ENCODE measurements at places on chromosomes 2 and 18.
A peak's percentile ranks its signal among the peaks of the same experiment; 100 is the strongest.

GRCh38 chr18:12543697-12544096, 114.2 kb downstream of the SPIRE1 start:
- DNase-seq = no peak

DNA sequence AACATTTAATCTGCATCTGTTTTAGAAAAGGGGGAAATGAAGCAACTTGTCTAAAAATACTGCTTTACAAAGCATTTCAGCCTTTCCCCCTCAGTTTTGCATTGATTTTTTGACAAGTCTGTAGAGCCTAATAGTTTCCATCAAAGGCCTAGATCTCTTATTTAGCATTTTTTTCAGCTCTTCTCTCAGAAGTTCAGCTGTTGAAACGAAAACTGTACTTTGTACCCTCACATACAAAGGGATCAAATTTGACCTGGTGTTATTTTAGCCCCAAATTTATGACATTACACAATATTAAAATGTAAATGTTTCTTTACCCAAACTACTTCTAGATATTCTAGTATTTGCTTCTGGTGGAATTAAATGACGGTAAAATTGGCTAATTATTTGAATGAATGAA, 13.0 kb downstream of the YPEL5 start:
- DNase-seq = no peak

- DNase-seq = no peak
These were observed 104.5 kb downstream of the ZNF516 start for GRCh38 chr18:76390452-76391035.

DNA sequence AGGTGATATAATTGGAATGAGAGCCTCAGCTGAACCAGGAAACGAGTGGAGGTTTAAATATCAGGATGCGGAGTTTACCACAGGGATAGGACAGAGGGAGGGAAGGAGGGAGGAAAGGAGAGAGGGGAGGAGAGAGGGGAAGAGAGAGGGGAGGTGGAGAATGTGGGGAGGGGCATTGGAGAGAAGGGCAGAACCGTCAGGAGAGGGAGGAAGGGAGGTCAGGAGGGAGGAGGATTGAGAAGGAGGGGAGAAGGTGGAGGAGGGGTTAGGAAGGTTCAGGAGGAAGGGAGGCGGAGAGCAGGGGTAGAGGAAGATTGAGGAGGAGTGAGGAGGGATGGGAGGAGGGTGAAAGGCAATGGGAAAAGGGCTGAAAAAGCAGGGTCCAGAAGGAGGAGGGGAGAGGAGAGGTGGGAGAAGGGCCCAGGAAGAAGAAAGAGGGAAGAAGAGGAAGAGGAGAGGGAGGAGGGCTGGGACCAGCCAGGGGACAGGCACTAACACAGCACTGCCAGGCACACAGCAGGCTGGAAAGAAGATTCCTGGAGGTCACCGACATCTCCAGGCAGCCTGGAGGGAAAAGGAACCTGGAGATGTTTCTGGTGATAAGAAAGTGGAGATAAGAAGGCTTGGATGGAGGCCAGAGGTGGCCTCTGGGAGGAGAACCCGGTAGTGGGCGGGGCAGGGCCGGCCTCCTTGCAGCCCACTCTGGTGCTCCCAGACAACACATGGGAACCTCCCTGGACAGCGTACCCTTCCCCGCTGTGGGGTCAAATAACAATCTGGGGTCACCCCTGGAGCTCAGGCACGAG, 176.7 kb upstream of the SMAD2 start:
- DNase-seq = no peak

DNA sequence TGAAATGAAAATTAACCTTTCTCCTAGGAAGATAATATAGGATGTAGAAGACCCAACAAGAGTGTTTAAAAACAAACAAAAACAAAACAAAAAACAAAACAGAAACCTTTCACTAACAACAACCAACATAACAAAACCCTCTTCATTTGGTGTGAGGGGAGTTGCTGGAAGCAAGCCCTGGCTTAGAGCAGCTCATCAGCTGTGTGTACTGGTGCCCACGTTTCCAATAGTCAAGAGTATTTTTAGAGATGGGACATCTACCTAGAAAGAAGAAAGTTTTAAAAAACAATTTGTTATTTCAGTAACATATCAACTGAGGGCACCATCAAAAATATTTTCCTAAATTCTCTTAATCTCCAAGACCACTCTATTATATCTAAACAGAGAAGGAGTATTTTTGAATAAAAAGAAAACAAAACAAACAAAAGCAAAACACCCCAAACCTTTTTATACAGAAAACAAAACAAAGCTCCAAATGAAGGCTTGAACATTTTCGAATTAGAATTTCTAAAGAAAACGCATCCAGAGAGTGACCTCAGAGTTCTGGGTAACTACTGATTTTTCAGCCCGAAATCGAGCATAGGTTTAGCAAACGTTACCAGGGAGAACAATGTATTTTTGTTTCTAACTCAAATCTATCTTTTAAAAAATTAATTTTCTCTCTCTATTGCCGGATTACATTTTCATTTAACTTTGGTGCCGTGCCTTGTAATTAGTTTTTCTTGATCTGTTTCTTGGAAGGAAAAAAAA, 134.6 kb downstream of the INSIG2 start:
- no peak for DNase-seq

- DNase-seq = no peak
These were observed 3.6 kb downstream of the LDLRAD4 start for GRCh38 chr18:13221869-13222855.

- DNase-seq = peak; percentile 84
These were observed 129.1 kb downstream of the ARHGAP15 start for GRCh38 chr2:143258126-143258892.

GRCh38 chr2:190184460-190184859, 121.9 kb upstream of the MSTN start:
- no peak for DNase-seq

- DNase-seq = no peak
These were observed 116.9 kb upstream of the ATP8B1 start for GRCh38 chr18:57920036-57920435.

DNA sequence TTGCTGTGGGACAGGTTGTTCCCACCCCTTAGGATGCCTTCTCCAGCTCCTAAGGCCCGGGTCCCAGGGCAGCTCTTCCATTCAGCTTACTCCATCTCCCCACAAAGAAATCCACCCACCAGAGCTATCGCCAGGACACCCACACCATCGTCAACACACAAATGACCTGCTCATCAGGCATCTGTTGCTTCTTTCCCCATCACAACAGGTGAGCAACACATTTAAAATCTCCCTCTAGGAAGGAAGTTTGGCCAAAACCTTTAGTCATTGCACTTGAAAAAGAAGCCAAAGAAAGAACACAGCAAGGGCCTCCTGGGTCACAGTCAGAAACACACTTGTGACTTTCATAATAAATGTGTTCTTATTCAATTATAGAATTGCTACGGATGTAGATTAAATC, 289.0 kb downstream of the PIEZO2 start:
- DNase-seq = no peak

DNA sequence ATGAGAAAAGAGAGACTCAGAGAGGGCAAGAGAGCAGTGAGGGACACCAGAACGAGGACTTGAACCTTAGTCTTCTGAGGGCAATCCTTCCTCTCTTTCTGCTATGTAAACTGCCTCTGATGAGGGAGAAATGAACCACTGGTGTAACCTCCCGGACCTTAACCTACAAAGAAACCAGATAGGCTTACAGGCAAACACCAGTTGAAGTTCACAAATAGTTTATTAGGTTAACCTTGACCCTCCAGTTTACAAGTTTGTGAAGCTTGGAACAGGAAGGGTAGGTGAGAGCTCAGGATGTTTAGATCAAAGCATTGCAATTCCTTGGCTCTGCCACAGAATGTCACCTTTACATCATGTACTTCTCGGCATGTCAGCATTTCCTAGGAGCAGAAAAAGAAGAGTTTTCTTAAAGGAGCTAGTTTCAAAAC, 486.4 kb upstream of the SPRED2 start:
- DNase-seq = no peak

- no peak for DNase-seq
These were observed 328.4 kb upstream of the RBMS1 start for GRCh38 chr2:160822006-160822405.

DNA sequence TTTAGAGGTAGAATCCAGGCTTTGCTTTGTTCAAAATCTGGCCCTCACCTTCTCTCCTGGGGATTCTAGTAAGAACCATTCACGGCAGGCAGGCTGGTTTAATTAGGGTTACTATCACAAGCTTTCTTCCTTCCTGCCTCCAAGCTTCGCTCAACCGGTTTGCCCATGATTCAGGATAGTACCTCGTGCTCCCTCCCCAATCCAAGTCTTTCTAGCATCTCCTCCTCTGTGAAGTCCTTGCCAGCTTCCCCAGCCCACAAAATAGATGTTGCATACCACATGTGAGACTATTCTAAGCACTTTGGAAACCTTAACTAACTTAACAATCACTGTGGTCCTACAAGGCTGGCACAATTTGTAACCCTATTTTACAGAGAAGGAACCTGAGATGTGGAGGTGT, 135.1 kb downstream of the SOCS6 start:
- no peak for DNase-seq

DNA sequence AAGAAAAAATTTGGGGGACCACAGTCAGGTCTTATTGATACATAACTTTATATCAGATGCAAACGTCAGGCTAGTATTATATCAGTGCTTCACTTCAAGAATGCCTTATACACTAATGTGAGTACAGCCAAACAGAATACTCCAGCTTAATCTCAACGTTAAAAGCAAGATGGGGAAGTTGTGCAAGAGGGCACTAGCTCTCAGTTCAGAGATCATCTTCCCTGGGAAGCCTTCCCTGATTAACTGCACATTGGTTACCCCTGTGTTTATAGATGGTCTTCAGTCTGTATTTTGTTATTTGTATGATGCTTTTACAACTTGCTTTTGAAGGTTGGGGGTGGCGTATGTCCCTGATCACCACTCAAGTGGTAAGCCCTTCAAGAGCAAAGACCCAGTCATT, 11.4 kb downstream of the EPAS1 start:
- no peak for DNase-seq

- no peak for DNase-seq
These were observed 37.3 kb downstream of the RHOB start for GRCh38 chr2:20484034-20484617.

- DNase-seq = no peak
These were observed 190.0 kb downstream of the ZBTB7C start for GRCh38 chr18:48219037-48219809.

DNA sequence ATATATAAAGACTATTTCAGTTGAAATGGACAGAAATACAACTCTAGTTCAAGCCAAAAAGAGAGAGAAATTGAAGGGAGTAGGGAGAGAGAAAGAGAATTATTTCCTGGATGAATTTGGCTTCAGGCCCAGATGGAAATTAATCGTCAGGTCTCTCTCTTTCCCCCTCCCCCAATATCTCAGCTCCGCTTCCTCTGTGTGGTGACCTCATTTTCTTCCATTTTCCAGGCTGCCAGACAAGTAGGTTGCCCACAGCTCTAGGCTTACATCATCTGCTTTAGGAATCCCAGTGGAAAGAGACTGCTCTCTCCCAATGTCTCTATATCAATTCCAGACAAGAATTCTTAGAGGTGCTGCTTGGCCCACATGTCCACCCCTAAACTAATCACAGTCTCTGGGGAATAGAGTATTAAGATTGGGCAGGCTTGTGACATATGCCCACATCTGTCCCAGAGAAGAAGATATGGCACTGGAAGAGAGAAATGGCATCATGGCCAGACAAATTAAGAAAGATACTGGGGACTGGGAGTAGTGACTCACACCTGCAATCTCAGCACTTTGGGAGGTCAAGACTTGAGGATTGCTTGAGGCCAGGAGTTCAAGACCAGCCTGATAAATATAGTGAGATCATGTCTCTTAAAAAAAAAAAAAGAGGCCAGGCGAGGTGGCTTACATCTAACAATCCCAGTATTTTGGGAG, 37.2 kb upstream of the CFAP36 start:
- no peak for DNase-seq

DNA sequence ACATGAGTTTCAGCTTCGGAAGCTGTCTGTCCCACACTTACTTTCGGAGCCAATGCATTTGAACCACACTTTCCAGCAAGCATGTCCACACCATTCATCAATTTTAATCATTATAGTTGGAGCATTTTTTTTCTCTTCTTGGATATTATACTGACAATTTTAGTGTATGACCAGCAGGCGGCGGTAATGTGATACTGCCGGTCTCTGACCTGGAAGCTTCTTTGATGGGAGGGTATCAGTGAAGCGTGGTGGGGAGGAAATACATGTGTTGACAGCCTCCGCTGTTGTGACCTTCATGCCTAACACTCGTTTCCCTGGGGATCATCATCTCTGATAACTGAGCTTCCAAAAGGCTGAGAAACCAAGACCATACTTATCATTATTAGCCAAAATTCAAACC, 231.7 kb downstream of the GBX2 start:
- no peak for DNase-seq

- no peak for DNase-seq
These were observed 1507.2 kb upstream of the ZEB2 start for GRCh38 chr2:146027156-146027555.

DNA sequence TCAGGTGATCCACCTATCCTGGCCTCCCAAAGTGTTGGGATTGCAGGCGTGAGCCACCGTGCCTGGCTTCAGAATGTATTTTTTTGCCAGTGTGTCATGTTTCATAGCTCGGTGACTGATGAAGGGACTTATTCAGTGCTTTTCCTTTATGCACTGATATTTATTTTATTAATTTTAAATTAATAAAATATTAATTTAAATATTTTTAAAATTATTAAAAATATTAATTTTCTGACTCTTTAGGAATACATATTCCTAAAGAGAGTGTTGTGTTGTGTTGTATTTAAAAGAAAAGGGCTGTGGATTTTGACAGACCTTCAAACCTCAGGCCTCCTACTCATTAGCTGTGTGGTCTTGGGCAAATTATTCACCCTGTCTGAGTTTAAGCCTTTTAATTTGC, 22.3 kb downstream of the RAB27B start:
- no peak for DNase-seq

- DNase-seq = no peak
These were observed 11.0 kb downstream of the ITGA4 start for GRCh38 chr2:181467966-181468707.

DNA sequence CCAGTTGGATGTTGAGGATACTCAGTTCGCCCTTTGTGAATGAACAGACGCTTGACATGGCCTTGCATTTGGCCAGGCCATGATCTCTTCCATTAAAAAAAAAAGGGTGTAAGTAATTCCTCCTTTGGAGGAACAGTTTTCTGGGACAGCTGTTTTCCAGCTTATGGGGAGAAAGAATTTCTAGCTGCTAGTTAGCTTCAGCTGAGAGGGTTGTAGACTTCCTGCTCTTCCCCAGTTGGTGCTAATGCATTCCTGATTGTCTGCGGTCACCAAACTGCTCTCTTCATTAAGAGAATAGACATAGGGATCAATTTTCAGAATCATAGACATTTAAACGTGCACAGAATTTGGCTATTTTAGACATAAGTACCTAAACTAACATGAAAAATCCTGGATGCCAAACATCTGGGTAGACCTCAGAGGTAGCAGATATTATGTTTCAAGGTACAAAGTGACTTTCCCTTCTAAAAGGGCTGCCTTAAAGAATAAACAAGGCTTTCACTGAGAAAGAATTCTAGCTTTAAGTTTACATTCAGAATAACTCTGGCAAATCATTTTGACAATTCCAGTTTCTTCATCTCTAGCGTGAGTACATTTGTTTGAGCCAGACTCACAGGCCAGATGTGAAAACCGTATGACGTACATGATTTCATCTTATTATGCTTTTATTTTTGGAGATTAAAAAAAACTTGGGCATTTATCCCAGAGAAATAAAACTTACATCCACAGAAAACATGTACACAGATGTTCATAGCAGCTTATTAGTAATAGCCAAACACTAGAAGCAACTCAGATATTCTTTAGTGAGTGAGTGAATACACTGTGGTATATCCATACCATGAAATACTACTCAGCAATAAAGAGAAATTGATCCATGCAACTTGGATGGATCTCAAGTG, 71.2 kb downstream of the MAIP1 start:
- DNase-seq = no peak
